ENCODE measurements at places on chromosomes 16 and 17.

DNA sequence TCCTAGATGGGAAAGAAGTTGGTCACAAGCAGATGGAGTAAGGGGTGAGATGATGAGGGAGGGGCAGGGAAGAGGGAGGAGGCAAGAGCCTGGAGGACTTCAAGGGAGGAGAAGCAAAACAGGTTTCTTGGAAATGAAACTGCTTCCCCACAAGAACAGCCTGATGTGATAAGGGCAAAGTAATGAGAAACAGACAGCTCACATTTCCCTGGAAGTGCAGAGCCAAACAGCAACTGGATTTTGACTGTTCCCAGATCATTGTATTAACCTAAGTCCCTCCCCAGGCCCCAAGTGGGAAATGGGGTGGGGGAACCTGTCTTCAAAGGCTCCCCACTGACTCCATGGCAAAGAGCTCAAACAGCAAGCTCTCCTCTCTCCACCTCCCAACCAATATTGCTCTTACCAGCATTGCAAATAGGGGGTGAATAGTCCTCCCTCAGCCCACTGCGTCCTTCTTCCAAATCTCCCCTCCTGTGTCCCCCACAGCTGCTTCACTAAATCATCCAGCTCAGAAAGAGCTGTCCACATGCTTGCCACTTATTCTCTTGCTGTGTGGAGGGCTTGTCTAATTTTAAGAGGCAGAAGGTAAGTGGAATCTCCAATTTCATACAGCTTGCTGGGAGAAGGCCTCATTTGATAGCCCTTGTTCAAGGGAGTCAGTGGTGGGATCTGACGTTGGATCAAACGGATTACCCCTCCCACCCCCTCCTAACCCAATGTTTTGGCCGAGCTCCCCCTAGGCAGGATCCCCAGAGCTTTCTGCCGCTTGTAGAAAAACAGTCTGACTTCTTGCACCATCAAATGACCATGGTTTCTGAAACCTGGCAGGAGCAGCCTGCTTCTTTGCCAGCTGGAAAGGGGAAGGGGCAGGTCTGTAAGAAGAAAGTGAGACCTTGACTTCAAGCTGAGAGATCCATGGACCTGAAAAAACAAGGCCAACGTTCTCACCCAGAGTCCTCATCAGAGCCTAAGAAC, 56.3 kb upstream of the SMIM36 start:
- no peak for DNase-seq

GRCh38 chr16:57795431-57795878, 6.8 kb downstream of the KIFC3 start:
- DNase-seq = peak; percentile 79

DNA sequence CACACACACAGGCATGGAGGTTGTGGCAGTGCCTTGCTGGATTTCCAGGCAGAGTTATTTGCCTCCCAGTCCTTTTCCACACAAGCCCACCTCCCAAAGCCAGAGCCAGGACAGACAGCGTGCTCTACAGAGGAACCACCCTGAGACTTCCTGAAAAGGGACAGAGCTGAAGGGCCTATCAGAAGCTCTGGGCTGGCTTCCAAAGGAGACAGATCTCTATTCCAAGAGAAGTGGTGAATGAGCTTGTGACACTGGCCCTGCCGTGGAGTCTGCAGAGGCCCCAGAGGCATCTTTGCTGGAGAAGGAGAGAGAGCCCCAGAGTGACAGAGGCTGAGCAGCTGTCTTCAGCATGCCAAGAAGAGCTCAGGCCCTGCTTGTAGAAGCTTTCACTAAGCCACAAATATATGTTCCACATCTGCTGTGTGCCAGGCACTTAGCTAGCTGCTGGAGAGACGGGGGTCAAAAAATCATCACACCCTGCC, 8.3 kb upstream of the LPCAT2 start:
- no peak for DNase-seq

GRCh38 chr17:42275527-42276358, 448 bp downstream of the STAT5B start:
- peak; percentile 79 for DNase-seq

DNA sequence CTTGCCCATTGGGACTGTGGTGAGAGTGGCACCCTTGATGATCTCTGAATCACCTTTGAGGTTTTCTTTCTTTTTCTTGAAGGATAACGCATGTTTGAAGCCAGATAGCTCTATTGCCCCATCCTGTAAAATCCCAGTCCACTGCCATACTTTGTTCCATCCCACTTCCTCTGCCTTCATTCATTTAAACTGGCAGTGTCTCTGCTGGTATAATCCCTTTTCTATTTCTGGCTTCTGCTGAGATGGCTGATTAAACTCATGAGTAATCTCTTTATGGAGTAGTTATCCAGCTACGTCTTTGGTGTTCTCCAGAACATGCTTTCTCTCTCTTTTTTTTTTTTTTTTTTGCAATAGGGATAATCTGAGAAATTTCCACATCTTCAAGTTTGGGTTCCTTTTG, 656.5 kb upstream of the SALL1 start:
- no peak for DNase-seq

- no peak for DNase-seq
These were observed 124.7 kb downstream of the HS3ST2 start for GRCh38 chr16:22938647-22939046.

GRCh38 chr16:3045758-3046640, at the start of gene MMP25:
TSS of gene MMP25 (plus strand) at chr16:3046561. CDS start at chr16:3046918, 357 bp downstream.
- DNase-seq = no peak

DNA sequence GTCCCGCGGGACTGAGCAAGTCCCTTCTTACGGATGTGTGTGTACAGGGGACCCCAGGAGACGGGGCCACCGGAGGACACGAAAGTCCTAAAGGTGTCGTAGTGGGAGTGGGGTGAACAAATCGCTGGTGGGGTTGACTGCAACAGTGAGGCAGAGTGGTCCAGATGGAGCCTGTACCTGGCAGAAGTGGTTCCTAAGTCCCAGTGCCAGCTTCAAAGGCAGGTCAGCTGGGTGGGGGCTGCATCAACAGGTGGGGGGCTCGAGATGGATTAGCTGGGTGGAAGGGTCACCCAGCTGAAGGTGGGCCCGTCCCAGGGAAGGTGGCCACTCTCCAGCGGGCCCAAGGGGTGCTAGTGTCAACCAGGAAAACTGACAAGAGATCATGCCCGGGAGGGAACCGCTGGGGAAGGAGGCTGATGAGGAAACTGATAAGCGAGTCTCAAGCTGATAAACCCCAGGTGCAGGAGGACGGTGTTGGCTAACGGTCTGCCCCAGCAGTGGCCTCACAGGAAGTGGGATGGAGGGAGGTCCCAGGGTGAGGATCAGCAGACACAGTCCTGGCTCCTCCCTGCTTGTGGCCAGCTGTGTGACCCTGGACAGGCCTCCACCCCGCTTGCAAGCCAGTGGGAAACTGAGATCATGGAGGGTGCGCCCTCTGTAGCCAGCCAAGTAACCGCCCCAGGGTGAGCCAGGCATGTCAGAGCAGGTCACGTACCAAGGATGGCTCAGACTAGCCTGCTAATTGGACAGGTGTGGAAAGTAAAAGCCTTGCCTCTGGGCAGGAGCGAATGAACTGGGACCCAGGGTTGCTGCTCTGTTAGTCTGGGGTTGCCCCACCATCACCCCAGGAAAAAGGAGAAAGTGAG, 1.0 kb downstream of the ORAI3 start:
- no peak for DNase-seq

GRCh38 chr17:5444209-5444608, 5.3 kb upstream of the C1QBP start:
- DNase-seq = no peak

- no peak for DNase-seq
These were observed 542.1 kb downstream of the XYLT1 start for GRCh38 chr16:16928532-16929109.

DNA sequence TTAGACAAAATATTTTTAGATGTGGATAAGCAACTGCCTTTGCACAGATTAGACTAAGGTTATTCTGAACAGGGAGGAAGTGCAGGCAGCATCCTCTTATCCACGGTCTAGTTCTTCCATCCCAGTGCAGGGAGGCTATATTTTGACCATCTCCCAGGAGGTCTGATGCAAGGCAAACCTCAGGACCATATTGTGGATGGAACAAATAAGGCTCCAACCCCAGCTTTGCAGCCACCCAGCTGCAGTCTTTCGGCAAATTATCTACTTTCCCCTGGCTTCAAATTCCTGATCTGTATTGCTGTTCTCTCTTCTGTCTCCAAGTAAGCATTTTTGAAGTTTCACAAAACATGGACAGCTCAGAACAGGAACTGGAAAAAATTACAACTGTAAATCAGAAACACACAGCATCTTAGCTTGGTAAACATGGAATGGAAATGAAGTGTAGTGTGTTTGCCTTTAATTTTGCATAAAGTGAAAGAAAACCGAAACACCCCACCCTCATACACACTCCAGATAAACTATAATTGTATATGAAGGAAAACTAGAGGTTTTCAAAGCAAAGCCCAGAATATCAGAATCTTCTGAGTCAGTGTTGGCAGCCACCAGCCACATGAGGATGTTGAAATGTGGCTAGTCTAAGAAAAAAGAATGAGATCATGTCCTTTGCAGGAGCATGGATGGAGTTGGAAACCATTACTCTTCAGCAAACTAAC, 33.5 kb upstream of the MON1B start:
- no peak for DNase-seq

DNA sequence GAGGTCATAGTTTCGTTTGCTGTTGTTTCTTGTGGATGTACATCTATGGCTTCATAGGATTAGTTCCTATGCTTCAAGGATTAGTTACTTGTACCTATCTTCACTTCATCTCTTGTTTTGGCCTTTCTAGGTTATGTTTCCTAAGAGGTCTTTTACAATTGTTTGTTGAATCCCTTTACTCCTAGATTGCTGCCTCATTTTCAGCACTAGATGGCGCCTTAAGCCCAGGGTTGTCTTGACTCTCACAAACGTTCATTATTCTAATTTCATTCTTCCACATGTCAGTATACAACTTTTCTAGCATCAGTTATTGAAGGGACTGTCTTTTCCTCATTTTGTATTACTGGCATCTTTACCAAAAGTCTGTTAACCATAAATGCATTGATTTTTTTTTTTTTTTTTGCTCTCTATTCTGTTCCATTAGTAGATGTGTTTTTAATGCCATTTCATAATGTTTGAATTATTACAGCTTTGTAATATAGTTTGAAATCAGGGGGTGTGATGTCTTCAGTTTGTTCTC, 45.0 kb upstream of the NACA2 start:
- DNase-seq = peak; percentile 50

- no peak for DNase-seq
These were observed 47.7 kb upstream of the XYLT1 start for GRCh38 chr16:17518441-17518840.

DNA sequence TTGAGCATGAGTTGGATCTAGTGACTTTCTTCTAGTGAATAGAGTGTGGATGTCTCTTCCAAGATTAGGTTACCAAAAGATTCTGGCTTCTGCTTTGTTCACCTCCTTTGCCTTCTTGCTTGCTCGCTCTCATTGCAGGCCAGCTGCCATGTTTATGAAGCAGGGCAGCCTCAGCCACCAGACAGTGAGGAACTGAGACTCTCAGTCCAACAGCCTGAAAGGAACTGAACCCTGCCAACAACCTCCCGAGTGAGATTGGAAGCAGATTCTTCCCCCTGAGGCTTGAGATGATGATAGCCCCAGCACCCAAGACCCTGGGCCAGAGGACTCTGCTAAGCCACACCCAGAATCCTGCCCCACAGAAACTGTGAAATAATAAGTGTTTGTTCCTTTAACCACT, 48.4 kb downstream of the NOG start:
- DNase-seq = no peak

Measured in D341Med (cell line).